Right atrium auricular region (tissue), 2 donors: ENCODE measurements at places on chromosomes 7 and 10. TPM values are rescaled to one million over a fixed set of nuclear protein-coding genes. Genes with fewer than 3 reads are reported as not detected.

DNA sequence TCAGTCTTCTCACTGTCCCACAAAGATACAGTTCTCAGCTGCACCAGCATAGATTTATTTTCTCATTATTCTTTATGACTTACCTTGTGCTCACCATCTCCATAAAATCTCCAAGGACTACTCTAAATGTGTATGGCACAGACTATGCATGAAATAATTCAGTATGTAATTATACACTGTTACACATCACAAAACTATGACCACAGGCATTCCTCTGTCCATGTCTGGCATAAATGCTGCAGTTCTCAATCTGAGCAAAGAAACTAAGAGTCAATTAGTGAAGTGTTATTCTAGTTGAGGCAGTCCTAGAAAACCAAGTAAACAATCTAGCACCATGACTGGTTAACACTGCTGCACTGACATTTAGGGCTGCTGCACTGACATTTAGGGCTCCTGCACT is 2.7 kb downstream of the CYCS start:
- DNase-seq, result no peak

DNA sequence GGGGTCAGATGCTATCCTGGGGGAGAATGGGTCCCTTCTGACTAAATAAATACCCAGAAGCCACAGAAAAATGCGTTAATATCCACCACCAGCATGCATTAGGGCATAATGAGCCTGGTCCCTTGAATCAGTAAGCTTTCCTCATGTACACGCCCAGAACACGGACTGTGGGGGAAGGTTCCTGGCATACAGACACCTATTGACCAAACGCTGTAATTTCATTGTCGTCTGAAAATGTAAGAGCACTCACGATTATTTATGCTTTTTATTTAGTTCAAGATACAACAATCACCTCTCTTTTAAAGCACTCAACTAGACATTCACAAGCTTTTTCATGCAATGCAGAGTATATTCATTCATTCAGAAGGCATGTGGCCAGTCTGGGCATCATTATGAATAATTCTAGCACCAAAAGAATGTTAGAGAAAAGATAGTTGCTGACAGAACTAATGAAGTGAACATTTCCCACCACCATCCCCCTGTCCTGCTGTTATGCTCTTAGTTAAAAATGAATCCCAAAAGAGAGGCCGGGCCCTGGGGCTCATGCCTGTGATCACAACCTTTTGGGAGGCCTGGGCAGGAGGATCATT is 101.0 kb downstream of the SVIL start:
- no peak for DNase-seq

Gene CALCR
- total RNA-seq, result 0.15 TPM

GRCh38 chr10:21524526-21525366 is 736 bp downstream of the SKIDA1 start:
- DNase-seq, result no peak

GRCh38 chr7:2764621-2765020 is 76.6 kb downstream of the AMZ1 start:
- DNase-seq, result no peak

- no peak for DNase-seq
Observed at GRCh38 chr7:31647511-31647910, 39.5 kb upstream of the PPP1R17 start.

- no peak for DNase-seq
Observed at GRCh38 chr10:127990846-127991542, 84.1 kb downstream of the PTPRE start.

DNA sequence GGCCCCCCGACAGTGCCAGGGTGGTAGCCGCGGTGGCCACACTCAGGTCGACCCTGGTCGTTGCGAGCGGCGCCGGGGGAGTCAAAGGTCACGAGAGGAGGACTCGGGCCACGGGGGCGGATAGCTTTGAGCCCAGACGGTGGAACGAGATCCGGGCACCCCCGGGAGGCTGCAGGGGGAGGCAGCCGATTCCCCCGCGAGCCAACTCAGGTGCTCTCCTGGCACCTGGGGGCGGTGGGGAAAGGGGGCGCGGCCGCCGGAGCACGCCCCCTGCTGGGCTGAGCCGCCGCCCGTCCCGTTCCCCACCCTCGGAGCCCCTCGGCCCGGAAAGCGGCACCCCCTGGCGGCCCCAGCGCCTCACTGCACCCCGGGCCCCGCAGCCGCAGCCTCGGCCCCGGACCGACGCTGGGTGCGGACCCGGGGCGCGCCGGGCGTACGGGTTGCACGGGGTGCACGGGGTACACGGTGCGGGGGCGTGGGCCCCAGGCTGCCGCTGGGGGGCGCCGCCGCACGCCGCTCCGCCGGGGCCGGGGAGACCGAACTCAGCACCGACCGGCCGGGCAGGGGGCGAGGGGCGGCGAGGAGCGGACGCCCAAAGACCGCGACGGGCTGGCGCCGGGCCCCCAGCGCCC is 521 bp upstream of the NYAP1 start:
- DNase-seq, result no peak

Gene EBF3
- total RNA-seq, result 5.8 TPM

GRCh38 chr7:91288208-91288824 is 24.1 kb downstream of the FZD1 start:
- no peak for DNase-seq

Gene PAPOLB
- total RNA-seq, result 0.28 TPM

Gene HOGA1
- total RNA-seq, result 17.6 TPM

DNA sequence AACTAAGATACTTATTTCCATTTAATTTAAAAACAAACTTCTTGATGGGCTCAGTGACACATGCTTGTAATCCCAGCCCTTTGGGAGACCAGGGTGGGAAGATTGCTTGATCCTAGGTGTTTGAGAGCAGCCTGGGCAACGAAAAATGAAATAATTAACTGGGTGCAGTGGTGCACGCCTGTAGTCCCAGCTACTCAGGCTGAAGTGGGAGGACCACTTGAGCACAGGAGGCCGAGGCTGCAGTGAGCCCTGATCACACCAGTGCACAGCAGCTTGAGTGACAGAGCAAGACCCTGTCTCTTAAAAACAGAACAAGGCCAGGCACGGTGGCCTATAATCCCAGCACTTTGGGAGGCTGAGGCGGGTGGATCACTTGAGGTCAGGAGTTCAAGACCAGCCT is 37.4 kb downstream of the AVL9 start:
- no peak for DNase-seq

DNA sequence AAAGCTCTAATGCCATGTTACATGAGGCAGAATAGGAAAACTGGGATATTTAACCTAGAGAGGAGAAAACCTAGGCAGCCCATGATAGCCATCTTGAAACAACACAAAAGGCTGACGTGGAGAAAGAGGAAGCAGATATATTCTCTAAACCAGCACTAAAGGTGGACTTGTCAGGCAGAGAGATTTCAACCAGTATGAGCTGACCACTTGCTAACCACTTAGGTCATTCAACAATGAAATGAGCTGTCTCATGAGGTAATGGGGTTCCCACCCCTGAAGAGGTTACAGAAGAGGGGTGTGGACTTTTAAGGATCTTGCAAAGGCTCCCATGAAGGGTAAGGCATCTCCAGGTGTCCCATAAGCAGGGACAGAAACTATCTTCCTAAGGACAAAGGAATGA is 26.8 kb upstream of the EGR2 start:
- DNase-seq, result no peak

- no peak for DNase-seq
Observed at GRCh38 chr7:33108554-33109004, 625 bp downstream of the RP9 start.

Gene WDR86
- total RNA-seq, result 0.33 TPM

DNA sequence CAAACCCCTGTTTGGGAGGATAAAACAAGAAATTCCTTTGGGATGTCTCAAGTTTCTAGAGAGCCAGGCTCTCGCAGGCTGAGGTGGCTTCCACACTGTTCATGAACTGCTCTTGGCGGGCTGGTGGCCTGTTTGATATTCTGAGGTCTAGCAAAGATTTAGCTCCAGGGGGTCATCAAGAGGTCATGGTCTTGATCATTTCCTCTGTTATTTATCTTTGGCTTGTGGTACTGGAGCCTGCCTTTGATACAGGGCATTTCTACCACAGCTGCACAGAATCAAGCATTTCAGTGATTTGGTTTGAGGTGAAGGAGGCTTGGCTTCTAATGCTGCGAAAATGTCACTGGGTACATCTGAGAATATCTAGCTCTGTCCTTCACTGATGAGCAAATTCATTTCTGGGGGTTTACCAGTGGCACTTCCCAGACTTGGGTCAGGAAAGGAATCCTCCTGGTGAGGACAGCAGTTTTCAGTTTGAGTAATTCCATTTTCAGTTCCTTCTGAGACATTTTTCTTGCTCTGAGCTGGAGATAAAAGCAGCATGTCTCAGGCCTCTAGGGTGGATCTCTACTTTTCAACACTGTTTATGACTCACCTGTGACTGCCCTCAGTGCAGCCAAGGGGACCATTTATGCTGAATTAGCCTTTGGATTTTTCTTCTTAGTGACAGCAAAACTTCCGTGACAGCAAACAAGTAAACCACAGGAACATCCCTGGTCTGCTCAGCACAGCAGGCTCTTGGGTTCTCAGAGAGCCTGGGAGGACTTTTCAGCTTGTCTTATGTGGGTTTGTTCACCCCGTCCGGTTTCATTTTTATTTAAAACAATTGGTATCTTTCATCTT is 312.0 kb downstream of the RNLS start:
- DNase-seq, result no peak

- DNase-seq, result no peak
Observed at GRCh38 chr10:95697429-95697828, 3.7 kb upstream of the TCTN3 start.

Gene RNF32
- 0.79 TPM for total RNA-seq

DNA sequence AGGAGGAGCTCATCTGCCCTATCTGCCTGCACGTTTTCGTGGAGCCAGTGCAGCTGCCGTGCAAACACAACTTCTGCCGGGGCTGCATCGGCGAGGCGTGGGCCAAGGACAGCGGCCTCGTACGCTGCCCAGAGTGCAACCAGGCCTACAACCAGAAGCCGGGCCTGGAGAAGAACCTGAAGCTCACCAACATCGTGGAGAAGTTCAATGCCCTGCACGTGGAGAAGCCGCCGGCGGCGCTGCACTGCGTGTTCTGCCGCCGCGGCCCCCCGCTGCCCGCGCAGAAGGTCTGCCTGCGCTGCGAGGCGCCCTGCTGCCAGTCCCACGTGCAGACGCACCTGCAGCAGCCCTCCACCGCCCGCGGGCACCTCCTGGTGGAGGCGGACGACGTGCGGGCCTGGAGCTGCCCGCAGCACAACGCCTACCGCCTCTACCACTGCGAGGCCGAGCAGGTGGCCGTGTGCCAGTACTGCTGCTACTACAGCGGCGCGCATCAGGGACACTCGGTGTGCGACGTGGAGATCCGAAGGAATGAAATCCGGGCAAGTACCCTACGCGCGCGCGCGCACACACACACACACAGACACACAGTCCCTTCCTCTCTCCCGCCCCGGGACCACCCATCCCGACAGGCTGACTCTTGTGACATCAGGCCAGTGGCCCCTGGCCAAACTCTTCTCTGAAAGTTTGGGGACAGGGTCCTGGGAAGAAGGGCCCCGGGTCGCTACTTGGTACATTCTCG is 538 bp downstream of the TRIM8 start:
- DNase-seq, result peak; percentile 83

- DNase-seq, result no peak
Observed at GRCh38 chr7:143217806-143218205, 4.0 kb upstream of the TAS2R40 start.
